ENCODE measurements at places on chromosomes 12 and 14.

DNA sequence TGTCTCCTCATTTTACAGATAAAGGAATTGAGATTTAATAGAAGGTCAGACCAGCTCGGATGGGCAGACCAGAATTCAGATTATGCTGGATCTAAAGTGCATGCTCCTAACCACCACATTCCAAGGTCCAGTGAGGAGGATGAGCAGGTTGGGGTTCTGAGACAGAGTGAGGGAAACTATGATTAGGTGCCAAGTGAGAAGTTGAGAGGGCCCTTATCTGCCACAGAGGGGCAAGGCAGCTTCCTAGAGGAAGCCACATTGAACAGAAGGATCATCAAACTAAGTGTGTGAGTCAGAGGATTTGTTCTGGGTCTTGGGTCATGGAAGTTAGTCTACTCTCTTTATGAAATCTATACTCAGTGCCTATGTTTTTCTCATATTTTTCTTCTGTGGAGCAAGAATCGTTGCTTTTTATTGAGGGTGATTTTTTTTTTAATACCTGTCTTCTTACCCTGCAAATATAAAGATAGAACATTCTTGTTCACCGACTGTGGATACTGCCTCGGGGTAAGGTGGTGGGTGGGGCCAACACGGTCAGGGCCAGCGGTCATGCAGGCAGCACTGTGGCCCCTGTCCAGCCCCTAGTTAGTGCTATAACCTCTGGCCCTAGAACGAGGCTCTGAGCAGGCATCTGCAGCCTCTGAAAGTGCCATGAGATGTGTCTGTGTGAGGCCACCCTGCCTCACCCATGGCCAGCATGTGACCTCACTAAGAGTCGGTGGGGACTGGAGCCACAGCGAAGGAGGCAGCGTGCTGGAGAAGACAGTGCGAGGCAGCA, 55.6 kb upstream of the PTHLH start:
- no peak for DNase-seq

DNA sequence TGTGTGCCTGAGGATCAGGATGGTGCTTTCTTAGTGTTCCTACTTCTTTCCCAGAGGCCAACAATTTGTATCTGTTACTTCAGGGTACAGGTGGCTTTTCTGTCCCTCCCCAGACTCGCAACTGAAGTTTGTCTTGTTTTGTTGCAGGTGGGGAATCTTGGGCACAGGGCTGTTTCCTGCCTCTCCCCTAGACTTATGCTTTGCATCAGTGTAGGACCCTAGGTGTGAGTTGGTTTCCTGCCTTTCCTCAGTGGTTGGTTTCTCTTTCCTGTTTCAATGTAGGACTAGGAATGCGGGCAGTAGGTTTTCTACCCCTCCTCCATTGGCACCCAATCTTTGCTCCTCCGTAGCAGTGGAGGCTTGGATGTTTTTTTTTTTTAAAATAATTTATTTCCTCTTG, 87.0 kb downstream of the TRMT5 start:
- DNase-seq: no peak

- no peak for DNase-seq
These were observed 84.9 kb downstream of the WSCD2 start for GRCh38 chr12:108213871-108214445.

DNA sequence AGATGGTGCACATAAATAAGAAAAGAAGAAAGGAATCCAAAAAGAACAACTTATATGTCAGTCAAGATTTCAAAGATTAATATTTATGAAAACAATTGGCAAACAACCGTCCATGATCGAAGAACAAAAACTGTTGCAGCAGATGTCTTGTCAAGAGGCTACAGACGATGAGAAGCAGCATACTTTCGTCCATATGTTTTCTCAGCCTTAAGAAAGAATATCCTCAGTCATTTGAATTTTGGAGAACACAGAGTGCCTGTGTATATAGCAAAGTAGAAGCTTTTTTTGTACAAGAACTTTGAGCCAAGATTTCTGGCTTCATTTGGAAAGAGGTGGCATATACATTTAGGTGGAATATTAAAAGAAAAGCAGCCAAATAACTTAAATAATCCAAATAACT, 297.2 kb downstream of the ITPR2 start:
- DNase-seq: no peak

DNA sequence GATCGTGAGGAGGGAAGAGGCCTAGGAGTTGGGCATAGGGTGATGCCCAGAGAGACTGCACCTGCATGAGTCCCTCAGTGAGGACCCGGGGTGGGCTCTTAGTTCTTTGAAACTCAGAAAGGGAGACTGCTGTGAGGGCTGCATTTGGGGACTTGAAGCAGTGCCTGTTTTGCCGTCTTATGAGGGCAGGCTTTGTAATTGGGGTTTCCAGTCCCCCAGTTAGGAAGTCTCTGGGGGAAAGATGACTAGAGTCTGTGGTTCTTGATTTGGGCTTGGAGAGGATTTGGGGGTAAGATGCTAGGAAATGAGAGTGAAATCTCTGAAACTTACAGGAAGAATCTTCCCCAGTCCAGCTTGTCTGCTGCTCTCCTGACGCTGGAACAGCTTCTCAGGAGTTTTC, 99.6 kb downstream of the ARF6 start:
- DNase-seq: no peak

DNA sequence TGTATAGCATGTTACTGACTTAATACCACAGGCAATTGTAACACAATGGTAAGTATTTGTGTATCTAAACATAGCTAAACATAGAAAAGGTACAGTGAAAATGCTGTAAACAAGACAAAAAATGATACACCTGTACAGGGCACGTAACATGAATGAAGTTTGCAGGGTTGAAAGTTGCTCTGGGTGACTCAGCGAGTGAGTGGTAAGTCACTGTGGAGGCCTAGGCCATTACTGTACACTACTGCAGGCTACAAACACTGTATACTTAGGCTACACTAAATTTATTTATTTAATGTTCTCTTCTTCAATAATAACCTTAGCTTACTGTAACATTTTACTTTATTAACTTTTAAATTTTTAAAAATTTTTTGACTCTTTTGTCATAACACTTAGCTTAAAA, 158.4 kb downstream of the IPO8 start:
- DNase-seq: no peak

GRCh38 chr12:30046376-30046775, 262.6 kb upstream of the TMTC1 start:
- no peak for DNase-seq

DNA sequence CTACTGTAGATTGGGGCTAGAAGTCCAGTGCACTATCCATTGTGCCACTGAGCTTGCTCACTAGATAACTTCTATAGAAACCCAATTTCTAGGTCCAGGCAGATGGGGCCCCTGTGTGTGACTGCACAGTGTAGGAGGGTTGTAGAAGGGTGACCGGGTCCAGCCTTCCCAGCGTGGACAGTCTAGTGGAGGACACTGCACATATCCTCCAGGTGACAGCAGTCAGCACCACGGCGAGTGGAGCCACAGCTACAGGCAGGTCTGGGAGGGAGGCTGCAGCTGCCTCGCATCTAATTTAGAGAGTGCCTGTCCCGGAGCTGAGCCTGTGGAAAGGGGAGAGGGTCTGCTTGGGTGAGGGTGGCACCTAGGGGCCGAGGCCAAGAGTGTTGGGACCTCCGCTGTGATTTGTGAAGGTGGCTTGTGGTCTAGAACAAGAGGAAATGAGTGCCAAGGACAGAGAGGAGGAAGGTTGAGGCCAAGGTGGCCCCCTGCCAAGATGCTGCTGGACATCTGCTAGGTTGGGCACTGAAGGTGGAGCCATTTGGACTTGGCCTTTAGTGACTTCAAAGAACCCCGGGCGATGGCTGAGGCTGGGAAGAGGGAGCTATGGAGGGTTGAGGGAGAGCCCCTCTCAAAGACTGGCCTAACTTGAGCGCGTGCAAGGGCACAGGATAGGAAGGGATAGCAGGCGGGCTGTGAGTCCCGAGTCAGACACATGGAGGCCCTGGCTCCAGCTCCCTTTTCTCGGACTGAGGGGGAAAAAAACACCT, 46.0 kb upstream of the TRAF3 start:
- no peak for DNase-seq

- no peak for DNase-seq
These were observed 2.5 kb upstream of the PPP2R5C start for GRCh38 chr14:101758913-101759593.

- DNase-seq: no peak
These were observed 333.9 kb upstream of the LMO3 start for GRCh38 chr12:16939871-16940306.

- DNase-seq: no peak
These were observed 51.4 kb upstream of the TMTC2 start for GRCh38 chr12:82635263-82635662.

GRCh38 chr14:85333313-85333712, 196.6 kb upstream of the FLRT2 start:
- DNase-seq: no peak

DNA sequence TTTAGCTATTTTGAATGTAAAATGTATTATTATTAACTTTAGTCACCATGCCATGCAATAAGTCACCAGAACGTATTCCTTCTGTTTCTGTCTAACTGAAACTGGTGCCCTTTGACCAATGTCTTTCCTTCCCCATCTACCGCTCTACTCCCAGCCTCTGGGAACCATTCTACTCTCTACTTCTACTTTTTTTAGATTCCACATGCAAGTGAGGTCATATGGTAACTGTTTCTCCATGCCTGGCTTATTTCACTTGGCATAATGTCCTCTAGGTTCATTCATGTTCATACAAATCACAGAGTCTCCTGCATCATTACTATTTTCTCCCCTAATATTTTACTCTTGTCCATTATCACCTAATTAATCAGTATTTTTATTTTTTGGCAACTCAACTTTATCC, 160.1 kb downstream of the TMX1 start:
- DNase-seq: no peak

- no peak for DNase-seq
These were observed 17.8 kb upstream of the PPP2R5C start for GRCh38 chr14:101743701-101744100.

- no peak for DNase-seq
These were observed 170.0 kb downstream of the PLCZ1 start for GRCh38 chr12:18567787-18568186.

- DNase-seq: peak; percentile 43
These were observed 572 bp downstream of the RAN start for GRCh38 chr12:130872179-130873096.

- no peak for DNase-seq
These were observed 122.8 kb downstream of the RASSF9 start for GRCh38 chr12:85713373-85713772.

DNA sequence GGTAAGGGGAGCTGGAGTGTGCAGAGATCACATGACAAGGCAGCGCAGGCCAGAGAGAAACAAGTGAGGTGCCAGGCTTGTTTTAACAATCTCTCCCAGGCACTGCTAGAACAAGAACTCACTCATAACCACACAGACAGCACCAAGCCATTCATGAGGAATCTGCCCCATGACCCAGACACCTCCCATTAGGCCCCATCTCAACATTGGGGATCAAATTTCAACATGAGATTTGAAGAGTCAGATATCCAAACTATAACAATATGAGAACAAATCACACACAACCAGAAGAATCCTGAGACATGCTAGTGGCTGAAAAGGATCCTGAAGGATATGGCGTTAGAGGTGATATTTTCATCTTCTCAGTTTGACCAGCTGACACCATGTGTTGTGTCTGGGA, 21.9 kb downstream of the OR6J1 start:
- DNase-seq: no peak

DNA sequence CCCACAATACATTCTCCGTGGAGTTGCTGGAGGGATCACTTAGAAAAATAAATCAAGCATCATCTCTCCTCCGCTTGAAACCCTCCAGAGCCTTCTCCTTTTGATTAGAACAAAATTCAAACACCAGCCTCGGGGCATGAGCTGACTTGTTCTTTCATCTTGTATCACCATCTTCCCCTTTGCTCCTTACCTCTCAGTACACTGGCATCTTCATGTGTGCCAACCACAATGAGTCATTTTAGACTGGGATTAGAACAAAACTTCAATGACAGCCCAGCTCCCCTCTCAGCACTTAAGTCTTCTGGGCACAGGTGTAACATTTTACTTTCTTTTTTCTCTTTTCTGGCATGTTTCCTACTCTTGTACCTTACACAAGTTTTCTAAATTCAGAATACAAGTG, 1159.2 kb upstream of the TMEM132C start:
- no peak for DNase-seq

- no peak for DNase-seq
These were observed 51.0 kb downstream of the KANSL2 start for GRCh38 chr12:48631071-48631470.

GRCh38 chr14:103380719-103381377, 4.4 kb upstream of the MARK3 start:
- no peak for DNase-seq

- DNase-seq: no peak
These were observed 53.7 kb downstream of the KCNC2 start for GRCh38 chr12:75155962-75156361.

- no peak for DNase-seq
These were observed 30.7 kb downstream of the SNRNP35 start for GRCh38 chr12:123488539-123489230.

DNA sequence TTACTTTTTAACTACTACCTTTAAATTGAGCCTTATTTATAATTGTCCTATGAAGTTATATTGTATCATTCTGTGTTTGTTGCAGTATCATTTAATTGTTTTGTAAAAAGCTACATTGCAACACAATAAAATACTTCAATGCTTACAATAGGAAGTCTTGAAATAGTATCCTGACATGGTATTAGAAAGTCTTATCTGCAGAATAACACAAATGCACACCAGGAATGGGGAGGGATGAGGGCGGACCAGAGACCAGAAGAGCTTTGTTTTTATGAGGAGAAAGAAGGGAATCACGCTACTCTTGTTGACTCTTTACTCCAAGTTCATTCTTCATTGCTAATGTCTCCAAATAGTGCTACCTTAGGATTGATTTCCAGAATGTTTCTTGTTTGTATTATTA, 120.2 kb downstream of the MON2 start:
- DNase-seq: no peak

DNA sequence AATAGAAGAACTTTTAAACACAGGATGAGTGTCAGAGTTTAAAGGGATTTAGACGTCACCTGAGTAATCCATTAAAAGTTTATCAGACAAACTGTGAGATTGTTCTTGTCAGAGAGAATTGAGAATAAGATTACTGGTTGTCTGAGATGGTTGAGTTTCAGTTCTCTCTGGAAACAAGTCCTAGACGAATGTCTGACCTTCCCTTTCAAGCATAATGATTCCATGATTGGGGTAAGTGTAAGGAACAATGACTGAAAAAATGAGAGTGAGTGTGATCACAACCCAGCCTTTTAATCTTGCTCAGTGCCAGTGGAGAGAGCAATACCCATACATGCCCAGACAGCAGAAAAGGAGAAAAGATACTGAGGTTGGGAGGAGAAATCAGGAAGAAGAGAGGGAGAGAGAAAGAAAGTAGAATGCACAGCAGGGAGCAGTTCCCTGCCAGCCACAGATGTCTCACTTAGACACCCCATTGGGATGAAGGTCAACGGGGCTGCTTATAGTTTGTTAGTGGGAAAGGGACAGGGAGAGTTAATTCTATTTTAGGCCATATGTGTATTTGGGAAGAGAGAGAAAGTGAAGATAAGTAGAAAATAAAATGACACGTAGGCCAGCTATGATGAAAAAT, 4.3 kb downstream of the GRIP1 start:
- DNase-seq: no peak

- no peak for DNase-seq
These were observed 5.0 kb upstream of the MGAT4C start for GRCh38 chr12:86261142-86261541.
